ENCODE measurements at places on chromosomes 13 and 19.
A peak's percentile ranks its signal among the peaks of the same experiment; 100 is the strongest.

DNA sequence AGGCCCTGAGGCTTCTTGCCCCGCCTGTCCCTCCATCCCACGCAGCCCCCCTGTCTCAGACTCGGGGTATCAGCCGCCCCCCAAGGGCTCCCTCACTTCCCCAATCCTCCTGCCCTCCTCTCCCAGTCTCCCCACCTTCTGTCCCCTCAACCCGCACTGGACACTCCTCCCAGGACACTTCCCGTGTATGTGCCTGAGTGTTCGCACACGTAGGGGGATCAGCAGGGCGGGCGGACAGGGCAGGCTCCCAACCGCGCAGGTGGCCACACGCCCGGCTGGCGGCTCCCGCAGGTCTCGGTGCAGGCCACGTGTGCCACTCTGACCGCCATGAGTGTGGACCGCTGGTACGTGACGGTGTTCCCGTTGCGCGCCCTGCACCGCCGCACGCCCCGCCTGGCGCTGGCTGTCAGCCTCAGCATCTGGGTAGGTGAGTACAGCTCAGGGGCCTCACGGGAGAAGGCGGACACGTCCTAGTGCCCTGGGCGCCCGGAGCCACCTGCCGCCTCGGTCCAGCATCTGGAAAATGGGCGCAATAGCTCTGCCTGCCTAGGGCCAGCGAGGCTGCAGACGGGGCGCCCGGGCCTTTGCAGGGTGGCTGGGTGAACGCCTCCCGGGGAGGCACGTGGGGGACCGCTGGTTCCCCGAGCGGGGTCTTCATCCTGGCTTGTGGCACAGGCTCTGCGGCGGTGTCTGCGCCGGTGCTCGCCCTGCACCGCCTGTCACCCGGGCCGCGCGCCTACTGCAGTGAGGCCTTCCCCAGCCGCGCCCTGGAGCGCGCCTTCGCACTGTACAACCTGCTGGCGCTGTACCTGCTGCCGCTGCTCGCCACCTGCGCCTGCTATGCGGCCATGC is 2.3 kb downstream of the KISS1R start:
- DNase-seq, result no peak

- no peak for DNase-seq
Measured at GRCh38 chr13:106475852-106476251, 59.6 kb downstream of the EFNB2 start.

GRCh38 chr13:63731896-63732295 is 2316.2 kb upstream of the PCDH20 start:
- DNase-seq, result no peak

DNA sequence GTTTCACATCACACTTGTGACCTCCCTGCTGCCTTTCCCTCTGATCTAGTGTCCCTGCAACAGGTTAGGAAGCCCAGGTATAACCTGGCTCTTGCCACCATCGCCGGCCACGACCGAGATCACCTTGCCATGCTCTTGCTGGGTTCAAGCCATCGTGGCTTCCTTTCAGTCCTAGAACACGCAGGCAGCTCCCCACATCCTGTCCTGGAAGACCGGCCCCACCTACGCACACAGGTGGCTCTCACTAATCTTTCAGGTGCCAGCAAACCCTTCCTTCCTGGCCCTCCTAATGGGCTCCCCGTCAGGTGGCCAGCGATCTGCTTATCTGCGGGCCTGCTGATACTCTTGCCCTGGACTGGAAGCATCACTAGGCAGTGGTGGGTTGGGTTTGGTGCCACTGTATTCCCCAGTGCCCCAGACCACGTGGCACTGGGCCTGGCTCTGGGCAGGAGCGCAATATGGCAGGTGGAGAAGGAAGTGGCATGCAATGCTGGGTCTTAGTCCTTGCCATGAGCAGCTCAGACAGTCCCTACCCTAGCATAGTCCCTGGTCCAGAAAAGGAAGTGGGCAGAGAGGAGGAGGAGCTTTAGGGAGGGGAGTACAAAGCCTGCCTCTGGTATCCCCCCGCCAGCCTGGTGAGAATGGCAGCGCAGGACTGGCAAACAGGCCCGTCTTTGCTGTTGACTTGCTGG is 11.8 kb downstream of the PPP1R37 start:
- no peak for DNase-seq

DNA sequence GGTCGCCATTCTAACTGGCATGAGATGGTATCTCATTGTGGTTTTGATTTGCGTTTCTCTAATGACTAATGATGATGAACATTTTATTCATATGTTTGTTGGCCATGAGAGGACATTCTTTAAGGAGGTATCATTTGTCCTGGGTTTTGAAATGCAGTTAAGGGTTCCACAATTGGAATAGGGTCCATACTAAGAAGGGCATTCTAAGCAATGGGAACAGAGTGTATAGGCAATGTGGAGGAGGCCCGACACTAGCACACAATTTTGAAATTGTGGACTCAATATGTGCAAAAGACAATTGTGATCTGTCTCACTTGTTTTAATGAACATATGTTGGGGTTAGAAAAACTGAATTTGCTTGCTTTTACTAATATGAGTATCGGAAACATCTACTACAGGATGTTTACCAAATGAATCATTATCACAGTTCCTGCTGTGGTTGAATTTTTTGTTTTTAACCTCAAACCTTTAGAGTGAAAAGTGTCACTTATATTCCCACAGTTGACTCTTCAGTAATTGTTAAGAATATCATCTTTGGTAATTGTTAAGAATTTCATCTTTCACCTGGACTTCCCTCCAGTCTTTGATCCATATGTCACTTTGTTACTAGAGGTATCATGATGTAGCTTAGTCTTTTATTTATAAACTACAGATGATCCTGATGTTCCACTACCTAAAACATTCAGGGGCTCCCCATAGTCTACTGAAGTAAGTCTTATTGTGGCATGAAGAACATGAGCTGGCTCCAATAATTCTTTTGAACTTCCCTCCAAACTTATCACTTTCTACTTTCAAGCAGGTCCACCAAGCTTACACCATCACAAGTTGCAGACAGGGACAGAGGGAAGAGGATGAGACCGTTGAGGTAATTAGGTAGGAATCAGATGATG is 109.7 kb upstream of the KLF12 start:
- no peak for DNase-seq

DNA sequence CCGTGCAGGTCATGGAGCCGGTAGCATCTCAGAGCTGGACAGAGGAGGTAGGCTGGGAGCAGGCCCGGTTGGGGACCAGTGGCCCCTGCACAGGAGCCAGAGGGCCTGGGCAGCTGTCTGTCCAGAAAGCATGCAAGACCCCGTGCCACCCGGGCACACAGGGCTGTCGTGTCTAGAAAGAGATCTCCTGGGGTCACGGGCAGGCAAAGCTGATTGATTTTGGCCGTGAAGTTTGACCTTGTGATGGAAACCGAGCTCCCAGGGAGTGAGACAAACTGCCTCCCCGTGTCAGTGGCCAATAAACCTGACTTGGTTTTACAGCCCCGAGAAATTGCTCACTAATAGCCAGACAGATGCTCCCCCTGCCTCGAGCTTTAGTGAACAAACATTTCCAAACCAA is 98.8 kb downstream of the KDM4B start:
- no peak for DNase-seq

- DNase-seq, result no peak
Measured at GRCh38 chr13:40600149-40600751, 66.2 kb downstream of the FOXO1 start.

GRCh38 chr13:19581675-19582074 is 20.3 kb upstream of the TPTE2 start:
- DNase-seq, result no peak

GRCh38 chr19:2336528-2337328 is 8.2 kb downstream of the SPPL2B start:
- no peak for DNase-seq

DNA sequence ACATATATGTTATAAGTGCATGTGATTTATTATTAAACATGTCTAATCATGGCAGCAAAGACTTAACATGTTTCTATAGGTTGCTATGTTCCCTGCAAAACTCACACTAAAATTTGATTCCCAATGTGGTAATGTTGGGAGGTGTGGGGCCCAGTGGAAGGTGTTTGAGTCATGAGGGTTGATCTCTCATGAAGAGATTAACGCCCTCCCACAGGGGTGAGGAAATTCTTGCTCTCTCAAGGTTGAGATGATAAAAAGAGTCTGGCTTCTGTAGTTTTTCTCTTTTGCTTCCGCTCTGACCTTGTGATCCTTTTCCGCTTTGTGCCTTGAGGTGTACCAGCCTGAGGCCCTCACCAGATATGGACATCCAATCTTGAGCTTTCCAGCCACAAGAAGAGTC is 737.5 kb upstream of the SLITRK5 start:
- DNase-seq, result no peak

DNA sequence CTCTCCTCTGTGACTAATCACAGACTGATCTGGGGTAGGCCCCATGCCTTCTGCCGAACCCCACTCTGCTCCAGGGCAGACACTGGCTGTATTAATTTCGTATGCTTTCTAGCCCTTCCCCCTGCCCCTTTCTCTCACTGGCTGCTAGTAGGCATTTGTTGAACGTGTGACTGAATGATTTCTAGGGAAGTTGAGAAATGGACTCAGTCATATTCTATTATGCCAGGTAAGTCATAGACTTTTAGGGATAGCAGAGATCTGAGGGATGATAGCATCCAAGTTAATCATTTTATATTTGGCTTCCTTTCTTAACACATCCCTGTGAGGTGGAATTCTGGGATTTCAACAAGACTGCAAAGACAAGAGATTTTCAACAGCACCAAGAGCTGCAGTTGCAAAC is 166.4 kb downstream of the FGF9 start:
- no peak for DNase-seq

GRCh38 chr13:106355866-106356265 is 179.6 kb downstream of the EFNB2 start:
- DNase-seq, result no peak

DNA sequence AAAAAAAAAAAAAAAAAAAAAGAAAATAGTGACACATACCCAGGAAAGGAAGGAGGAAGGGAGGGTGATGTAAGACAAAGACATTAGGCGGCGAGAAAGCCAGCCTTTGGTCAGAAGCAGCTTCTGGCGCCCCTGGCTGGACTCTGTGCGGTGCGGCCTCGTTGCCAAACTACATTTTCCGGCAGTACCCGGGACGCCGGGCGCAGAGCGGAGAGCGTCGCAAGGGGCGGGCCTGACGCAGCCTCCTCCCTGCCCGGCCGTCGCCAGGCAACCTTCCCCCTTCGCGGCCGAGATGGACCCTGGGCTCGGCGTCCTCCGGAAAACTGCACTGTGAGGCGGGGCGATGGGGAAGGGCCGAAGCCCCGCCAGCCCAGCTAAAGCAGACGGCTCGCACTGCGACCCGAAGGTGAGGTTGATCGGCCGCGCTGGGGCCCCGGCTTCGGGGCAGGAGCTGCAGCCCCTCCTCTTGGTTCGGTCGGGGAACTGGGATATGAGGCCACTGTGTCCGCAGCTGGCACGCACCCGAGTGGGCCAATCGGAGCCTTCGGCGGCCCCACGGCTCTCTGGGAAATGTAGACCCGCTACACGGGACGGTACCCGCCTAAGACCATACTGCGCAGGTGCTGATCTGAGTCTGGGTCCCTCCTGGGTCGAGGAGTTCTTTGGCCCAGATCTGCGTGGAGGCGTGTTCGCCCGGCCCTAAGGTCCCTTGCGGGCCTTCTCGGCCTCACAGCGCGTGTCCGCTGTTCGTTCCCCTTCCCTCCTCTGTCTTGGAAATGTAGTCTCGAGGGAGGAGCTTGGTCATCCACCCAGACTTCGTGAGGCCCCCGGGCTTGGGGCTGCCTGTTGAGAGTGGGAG is 2.3 kb upstream of the MZF1 start:
- DNase-seq, result no peak

DNA sequence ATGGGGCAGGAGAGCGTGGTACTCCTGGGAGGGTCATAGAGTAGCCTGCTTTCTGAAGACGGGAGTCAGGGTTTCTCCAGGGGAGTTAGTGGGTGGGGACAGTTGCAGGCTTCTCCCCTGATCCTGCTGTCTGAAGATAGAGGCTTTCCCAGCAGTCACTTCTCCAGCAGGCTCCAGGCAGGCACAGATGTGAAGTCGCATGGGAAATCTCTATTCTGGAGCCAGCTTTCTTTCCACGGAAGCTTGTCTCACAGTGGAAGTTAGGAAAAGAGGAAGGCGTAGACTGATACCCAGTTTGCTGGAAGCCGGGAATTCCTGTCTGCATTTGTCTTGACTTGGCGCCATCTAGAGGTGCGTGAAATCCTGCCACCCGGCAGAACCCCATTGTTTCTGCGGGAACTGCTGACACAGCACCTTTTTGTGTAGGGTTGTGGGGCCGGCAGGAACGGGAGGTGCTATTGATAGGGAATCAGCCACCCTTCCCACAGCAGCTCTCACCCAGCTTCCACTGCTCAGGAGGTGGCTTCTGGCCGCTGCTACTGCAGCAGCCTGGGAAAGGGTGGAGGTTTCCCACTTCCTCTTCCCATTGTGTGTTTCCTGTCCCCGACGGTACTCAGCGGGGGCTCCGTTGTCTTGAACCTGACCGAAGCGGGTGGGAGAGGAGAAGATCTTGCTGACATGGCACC is 28.5 kb upstream of the NPAS1 start:
- peak; percentile 43 for DNase-seq

DNA sequence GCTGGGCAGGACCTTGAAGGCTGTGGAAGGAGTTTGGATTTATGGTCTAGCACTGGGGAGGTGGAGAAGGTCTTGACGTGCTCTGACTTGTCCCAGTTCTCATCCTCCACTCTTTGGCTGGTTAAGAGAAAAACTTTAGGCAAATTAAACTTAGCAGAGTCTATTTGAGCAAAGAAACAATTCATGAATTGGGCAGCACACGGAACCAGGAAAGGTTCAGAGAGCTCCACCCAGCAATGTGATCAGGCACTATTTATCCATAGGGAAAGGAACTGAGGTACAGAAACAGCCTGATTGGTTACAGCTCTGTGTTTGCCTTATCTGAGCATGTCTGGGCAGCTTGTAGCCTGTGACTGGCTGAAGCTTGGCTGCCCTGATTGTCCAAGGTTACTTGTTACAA is 45.4 kb upstream of the CYP2B6 start:
- DNase-seq, result no peak

GRCh38 chr13:50401721-50402465 is 386.6 kb downstream of the KCNRG start:
- no peak for DNase-seq

GRCh38 chr13:113945857-113946408 is 27.9 kb downstream of the C13orf46 start:
- DNase-seq, result no peak

- DNase-seq, result no peak
Measured at GRCh38 chr13:89965252-89965651, 1382.2 kb upstream of the MIR17HG start.

DNA sequence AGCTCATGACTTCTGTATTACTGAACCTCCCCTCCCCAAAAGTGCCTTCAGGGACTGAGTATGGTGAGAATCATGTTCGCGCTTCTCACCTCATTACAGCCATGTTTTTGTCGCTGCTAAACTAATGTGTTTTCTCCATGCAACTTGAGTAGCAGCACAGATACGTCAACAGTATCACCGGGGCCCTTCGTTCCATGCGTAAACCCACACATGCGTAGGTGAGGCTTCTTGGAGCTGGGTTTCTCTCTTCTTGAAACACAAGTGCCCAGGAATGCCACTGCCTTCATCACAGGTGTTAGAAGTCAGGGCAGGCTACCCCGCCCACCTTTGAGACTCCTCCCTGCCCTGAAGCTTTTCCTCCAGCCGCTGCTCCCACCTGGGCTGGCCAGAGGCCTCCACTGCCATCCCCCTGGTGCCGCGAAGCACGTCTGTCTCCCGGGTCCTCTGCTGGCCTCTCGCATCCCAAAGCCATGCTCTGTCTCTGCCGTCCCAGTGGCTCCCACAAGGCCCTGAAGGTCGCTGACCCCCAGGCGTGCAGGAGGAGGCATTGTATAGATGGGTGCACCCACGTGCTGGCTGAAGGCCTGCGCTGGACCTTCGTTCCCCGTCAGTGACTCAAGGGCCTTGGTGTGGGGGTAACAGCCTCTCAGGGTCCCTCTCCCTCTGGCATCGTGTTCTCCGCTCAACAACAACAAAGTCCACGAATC is 135.3 kb upstream of the MCF2L start:
- no peak for DNase-seq
